ENCODE measurements at places on chromosomes 3 and 15.

DNA sequence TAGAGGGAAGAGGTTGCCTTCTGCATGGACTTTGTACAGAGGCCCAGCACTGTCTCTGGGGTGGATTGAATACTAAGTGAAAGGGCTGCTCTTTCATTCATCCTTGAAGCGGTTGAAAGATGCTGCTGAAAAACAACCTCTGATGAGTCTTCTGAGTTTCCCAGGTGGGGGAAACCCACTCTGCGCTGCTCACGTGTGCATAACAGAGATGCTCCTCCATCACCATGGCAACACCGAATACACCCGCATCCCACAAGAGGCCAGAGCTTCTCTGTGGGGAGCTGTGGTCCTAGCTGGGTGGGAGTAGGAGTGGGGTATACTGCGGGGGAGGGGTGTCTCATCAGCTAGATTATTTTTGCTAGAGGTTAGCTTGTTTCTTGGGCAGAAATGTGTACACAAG lies 6.1 kb upstream of the SYN2 start:
- no peak for DNase-seq

DNA sequence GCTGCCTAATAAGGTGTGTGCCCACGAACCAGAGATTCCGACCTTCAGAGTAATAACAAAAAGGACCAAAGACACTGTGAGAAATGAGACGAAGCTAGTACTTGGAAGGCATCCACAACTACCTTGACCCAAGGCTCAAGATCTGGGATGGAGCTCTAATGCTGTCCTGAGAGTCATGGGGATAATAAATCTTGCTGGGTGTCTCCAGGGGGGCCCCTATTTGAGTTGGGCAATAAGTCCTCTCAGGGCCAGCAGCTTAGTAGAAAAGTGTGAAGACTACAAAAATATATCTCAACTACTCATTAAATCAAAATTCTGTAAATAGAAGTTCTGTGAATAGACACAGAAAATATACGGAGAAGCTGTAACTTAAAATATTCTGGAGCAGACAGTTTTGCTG lies 2.9 kb upstream of the NDN start:
- no peak for DNase-seq

DNA sequence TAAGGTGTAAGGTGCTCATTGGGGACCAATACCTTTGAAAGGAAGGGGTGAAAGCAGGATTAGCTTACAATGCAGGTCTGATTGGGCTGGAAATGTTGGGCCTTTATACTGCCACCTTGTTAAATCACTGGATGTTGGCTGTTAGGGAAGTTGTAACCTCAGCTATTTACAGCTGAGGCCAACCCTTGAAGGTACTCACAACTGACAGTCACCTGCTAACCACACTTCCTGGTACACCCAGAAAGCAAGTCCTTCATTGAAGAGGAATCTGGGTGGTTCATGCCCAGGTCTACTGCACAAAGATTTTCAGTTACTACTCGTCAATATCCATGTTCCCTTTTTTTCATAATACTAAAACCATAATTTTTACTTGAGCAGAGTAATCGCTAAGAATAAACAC lies 65.4 kb upstream of the CLDN18 start:
- no peak for DNase-seq

DNA sequence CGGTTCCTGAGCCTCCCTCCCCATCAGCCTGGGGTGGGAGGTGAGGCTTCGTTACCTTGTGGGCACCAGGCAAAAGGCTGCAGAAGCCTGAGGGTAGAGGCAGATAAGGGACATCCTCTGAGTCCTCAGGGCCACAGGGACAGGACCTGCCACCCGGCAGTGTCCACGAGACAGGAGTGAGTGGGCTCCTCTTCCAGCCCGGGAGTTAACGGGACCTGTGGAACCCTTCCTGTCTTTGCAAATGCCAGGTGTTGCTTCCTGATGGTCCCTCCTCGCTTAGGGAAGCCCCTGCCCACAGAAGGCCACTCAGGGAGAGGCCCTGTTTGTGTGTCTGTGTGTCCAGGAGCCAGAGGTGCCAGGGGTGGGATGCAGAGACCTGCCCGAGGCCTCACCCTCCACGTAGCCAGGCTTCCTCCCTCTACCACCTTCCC lies 111.1 kb upstream of the ALDH1A3 start:
- DNase-seq: no peak

DNA sequence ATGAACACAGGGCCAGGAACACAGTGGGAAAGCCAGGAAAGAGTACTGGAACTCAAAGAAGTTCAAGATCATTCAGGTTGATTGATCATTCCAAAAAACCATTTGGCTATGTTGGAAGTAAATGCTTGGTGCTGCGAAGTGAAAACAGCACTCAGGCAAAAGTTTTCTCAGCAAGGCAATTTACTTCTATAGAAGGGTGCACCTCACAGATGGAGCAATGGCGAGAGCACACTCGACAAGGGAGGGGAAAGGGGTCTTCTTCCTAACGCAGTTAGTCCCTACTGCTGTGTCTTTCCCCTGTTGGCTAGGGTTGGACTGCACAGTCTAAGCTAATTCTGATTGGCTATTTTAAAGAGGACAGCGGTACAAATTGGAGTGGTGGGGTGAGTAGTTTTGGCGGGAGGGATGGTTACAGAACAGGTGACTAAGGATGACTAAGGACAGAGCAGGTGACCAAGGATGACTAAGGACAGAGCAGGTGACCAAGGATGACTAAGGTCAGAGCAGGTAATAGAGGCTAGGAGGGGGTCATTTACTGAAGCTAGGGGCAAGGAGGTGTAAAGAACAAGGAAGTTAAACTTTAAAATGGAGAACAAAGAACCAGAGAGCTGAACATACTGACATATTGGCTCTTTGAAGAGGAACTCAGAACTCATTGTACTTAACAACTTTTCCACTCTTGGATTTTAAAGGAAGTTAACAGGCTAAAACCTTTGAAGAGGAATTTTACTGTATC lies 43.3 kb downstream of the HOMER2 start:
- DNase-seq: no peak

- no peak for DNase-seq
These were observed 181.8 kb downstream of the SSR3 start for GRCh38 chr3:156373095-156373494.

- DNase-seq: no peak
These were observed 104.5 kb downstream of the RARB start for GRCh38 chr3:25532431-25533162.

- no peak for DNase-seq
These were observed 96.8 kb downstream of the ZNF385D start for GRCh38 chr3:21654241-21654640.

GRCh38 chr15:36978126-36978525 lies 122.2 kb downstream of the MEIS2 start:
- no peak for DNase-seq

DNA sequence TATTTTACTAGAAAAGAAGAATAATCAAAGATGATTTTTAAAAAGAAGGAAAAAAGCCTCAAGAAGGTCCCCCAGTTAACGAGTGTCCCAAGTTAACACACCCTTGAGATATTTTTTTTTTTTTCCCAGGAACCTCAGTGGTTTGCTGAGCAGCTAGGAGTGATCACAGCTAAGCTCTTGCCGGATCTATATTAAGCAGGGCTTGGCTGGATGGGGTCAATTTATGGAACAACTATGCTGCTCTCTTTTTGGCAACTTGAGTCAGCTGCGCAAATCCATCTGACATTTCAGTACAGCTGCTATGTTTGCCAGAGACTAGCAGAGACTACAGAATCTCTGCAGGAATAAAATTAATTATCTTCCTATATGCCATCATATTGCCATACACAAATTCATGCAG lies at the start of gene LMOD3:
TSS of gene LMOD3 (minus strand) at position 193 of the 400 bp plus-strand sequence. CDS start 209 bp downstream, outside the sequence.
- DNase-seq: no peak

- DNase-seq: no peak
These were observed 2.2 kb downstream of the LTK start for GRCh38 chr15:41511331-41511898.

DNA sequence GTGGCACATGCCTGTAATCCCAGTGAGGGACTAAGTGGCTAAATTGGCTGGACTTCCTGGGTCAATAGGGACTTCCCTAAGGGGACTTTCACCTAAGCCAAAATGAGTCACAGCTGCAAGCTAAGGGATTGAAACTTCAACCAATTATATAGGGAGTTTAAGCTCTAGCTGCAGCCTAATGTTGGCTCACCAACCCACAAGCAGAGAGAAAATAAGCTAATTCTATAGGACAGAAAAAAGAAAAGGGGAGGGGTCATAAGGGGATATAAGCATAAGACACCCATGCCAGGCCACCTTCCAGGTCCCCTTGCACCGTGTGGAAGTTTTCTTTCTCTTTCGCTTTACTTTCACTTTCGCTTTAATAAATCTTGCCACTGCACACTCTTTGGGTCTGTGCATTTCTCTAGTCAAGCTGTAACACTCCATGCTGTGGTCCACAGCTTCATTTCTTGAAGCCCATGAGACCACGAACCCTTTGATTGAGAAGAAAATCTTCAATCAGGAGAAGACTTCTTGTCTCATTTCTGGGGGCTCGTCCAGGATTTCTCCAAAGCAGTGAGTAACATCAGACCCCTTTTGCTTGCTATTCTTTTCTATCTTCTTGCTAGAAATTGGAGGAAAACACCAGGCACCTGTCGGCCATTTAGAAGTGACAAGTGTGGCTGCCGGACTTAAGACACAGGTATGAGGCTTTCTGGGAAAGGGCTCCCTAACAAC lies 192.3 kb downstream of the IGSF11 start:
- no peak for DNase-seq

GRCh38 chr3:11132861-11133260 lies 21.4 kb upstream of the HRH1 start:
- DNase-seq: no peak

- DNase-seq: no peak
These were observed 126.7 kb upstream of the UBE2E2 start for GRCh38 chr3:23076437-23076836.

Data from mesothelial cell of epicardium (in vitro differentiated cells).